ENCODE measurements at places on chromosomes 6 and 20.
A peak's percentile ranks its signal among the peaks of the same experiment; 100 is the strongest.

DNA sequence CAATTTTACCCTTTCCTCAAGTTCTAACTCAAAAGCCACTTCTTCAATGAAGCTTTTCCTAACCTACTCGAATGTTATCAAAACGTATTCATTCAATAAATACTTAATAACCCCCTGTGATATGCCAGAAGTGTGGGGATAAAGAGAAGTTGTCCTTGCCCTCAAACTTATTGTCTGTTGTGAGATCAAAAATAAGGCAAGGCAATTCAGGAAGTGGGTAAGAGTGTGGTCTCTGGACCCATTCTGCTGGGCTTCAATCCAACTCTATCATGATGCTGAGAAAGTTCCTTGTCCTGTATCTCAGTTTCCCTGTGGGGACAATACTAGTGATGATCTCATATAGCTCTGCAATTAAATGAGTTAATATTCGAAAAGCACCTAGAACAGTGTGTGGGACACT lies 92.8 kb downstream of the PRDM1 start:
- DNase-seq, result no peak

- no peak for DNase-seq
Measured at GRCh38 chr6:25927178-25927577, 3.3 kb downstream of the SLC17A2 start.

DNA sequence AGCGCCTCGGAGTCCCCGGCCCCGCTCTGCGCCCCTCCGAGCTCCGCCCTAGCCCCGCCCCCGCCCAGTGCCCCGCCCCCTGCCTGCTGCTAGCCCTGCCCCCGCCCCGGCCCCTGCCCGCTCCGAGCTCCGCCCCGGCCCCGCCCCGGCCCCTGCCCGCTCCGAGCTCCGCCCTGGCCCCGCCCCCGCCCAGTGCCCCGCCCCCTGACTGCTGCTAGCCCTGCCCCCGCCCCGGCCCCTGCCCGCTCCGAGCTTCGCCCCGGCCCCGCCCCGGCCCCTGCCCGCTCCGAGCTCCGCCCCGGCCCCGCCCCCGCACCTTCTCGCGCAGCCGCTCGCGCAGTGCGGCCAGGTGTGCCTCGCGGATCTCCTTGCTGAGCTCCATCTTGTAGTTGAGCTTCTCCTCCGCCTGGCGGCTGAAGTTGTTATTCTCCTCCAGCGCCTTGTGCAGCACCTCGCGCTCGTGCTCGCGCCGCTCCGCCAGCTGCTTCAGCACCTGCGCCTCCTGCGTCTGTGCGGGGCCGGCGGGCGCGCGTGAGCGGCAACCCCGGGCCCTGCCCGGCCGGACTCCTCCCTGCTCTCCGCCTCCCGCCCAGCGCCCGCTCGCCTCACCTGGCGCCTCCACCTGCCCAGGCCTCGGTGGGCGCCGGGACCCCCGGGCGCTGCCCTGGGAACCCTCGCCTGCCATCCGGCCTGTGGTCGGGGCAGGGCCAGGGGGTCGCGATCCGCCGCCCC lies 11.3 kb downstream of the STMN3 start:
- peak; percentile 85 for DNase-seq

- no peak for DNase-seq
Measured at GRCh38 chr20:58224097-58224496, 4.4 kb downstream of the ANKRD60 start.

DNA sequence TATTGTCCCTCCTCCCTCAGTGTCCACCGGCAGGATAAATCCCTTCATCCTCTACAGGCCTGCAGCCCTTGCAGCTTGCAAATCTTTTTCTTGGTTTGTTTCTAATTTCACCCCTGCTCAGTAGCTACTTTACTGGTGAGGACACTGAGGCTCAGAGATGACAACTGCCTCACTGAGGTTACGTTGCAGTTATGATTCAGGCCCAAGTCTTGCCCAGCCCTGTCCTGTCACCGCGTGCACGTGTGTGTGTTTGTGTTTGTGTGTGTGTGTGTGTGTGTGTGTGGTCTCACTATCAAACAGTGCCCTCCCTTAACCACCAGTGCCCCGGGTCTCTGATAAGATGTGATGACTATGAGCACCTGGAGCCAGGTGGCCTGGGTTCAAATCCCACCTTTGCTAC lies 21.1 kb downstream of the FAM110A start:
- no peak for DNase-seq

DNA sequence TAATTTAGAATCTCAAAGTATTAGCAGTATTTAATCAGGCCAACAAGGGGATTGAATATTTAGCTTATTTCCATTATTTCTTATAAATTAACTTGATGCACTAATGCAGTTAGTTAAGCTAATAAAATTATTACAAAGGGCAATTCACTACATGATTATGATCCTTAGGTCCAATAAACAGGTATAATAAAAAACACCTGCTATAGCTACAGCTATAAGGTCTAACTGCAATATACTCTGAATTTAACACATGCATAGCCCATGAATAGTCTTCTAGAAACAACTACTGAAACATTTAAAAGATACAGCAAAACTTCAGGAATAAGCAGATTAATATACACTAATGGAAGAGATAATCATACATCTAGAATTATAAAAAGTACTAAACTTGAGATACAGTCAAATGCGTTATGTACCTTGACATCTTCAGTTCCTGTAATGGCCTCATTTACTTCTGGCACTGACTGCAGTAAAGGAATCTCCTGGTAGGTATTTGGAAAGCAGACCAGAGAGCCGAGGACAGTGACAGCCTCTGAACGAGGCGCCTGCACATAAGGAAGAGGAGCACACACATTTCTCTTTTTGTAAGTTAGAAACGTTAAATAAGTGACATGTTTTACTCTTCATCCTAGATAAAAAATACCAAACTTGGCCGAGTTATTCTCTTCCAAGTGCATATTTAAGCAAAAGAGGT lies 168.5 kb downstream of the INSM1 start:
- DNase-seq, result no peak

- no peak for DNase-seq
Measured at GRCh38 chr6:140178520-140178919, 804.1 kb upstream of the CITED2 start.

DNA sequence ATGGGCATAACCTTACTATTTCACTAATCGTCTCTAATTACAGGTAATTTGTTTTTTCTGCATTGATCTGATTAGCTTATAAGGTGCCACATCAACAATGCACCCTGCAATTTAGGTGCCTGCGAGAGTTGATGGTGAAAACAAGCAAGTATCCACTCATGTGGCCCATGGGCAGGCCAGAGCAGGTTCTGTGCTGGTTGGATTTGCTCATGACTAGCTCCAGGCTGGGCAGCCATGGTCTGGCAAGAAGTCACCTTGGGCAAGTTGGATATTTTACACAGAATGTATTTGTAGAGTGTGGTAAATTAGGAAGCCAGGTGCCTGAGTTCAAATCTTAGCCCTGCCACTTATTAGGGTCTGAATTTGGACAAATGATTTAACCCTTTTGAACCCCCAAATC lies 25.3 kb downstream of the RAB44 start:
- DNase-seq, result no peak

- DNase-seq, result no peak
Measured at GRCh38 chr20:36856691-36857635, 19.0 kb upstream of the TLDC2 start.

- no peak for DNase-seq
Measured at GRCh38 chr6:38131527-38131965, 312.0 kb downstream of the ZFAND3 start.

- no peak for DNase-seq
Measured at GRCh38 chr6:4091941-4092340, 13.0 kb upstream of the FAM217A start.

- DNase-seq, result no peak
Measured at GRCh38 chr20:44123251-44123650, 63.7 kb downstream of the JPH2 start.

DNA sequence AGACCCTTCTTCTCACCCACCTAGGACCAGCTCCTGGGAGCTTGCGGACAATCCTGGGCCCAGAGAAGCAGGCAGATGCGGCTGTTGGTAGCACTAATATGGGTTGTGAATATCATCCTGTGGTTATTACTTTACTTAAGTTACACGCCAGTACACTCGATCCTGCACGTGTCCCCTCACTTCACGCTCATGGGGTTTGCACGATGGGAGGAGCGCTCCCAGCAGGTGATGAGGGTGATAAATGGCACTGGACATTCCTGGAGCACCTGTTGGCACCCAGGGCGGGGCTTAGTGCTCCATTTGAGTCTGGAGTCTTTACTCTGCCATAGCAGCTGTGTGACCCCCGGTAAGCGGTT lies 335.1 kb downstream of the PREX1 start:
- DNase-seq, result no peak

DNA sequence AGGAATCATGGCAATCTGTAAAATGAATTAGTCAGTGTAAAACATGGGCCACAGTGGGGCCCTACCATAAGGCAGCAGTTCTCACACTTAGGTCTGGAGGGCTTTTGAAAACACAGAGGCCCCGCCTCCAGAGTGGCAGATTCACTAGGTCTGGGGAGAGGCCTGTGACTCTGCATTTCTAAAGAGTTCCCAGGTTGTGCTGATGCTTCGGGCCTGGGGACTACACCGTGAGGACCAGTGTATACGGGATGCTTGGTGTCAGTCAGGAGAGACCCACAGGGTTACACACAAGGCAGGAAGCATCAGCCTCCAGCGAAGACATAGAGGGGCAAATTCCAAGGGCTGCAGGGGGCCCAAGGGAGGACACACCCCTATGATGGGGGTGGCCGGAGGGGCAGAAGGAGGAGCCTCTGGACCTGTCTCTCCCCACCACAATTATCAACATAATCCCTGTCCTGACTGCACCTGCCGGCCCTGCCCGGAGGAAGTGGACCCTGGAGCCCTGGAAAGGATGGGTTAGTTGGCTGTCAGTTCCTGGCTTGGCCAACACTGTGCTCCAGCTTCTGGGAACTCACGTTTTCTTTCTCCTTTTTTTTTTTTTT lies 46.7 kb downstream of the FGD2 start:
- no peak for DNase-seq

DNA sequence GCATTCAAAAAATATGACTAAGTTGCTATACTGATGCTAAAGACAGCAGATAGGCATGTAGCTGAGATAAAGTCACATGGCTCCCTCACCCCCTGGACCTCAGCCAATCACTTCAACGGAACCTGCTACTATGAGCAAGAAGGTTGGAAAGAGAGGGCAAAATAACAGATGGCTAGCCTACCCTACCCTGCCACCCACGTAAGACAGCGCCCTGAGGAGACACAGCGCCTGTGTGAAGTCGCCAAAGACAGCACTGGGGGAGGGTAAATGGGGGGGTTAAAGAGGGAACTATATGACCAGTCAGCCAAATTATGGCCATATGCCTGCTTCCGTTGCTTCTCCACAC lies 163.2 kb downstream of the RALGAPA2 start:
- DNase-seq, result no peak

DNA sequence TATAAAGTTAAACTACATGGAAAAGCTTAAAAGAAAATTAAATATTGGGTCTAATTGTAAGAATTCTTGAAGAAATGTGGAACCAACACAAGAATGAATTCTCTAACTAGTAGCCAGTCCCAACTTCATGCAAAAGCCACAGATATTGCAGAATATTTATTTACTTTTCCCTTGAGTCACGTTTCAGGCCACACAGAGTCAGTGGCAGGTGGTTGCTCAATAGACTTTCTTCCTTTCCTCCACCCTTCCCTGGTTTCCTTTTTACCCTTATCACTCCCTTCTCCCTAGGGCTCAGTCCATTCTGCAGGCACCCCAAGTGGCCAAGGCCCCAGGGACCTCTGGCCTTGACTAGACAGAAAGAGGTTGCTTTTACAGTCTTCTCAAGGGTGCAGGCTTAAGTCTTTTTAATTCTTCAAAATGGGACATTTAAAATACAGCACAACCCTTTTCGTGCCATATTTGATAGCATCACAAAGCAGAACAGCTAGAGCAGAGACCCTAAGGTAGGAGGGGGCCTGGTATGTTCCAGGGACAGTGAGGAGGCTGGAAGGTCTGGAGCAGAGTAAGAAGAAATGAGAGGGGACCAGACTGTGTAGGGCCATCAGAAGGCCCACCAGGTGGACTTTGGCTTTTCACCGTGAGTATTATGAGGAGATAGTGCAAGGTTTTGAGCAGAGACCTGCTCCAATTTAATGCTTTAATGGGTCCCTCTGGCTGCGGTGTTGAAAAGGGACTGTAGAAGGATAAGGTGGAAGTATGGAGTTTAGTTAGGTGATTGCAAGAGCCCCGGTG lies 65.0 kb downstream of the HDDC2 start:
- no peak for DNase-seq

DNA sequence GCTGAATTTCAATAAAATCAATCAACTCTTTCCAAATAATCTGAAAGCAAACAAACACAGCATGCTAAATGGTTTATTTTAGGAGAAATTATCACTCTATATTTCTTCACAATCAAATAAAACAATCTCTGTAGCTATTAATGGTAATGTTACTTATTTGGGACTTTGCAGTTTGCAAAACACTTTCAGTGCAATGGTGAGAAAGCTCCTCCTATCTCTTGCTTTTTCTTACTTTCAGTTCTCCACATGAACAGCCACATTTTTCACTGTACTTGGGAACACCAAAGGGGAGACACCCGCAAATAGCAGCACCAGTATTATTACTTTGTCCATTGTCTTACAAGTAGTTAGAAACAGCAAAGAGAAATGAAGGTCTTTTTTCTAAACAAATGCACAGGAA lies 92.4 kb downstream of the DST start:
- no peak for DNase-seq

- no peak for DNase-seq
Measured at GRCh38 chr6:125188037-125188436, 34.5 kb downstream of the TPD52L1 start.

DNA sequence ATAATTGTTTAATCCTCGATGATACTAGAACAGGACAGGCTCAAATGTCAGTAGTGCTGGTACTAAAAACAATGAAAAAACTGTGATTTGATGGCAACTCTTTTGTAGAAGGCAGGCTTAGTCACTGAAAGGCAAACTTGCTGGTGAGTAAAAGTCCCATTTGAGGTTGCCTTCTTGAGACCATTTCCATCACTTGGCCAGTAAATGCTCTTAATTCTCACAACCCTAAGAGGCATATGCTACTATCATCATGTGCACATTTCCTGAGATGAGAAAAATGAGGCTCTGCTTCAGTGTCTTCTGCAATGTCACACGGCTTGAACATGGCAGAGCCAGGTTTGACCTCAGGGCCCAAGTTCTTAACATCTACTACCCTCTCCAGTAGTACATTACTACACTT lies 9.9 kb downstream of the AKIRIN2 start:
- DNase-seq, result no peak

DNA sequence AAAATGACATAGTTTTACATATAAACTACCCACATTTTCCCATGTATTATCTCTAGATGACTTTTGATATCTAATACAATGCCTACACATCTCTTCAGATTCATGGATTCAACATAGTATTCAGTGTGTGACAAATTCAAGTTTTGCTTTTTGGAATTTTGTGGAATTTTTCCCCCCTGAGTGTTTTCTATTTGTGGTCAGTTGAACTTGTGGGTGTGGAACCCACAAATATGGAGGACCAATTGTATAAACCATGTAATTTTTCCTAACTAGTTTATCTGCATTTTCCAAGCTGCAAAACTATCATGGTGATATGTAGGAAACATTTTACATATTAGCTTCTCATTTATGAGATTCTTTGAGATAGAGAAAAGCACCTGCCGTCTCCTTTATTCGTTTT lies 374.3 kb upstream of the SOX4 start:
- no peak for DNase-seq

DNA sequence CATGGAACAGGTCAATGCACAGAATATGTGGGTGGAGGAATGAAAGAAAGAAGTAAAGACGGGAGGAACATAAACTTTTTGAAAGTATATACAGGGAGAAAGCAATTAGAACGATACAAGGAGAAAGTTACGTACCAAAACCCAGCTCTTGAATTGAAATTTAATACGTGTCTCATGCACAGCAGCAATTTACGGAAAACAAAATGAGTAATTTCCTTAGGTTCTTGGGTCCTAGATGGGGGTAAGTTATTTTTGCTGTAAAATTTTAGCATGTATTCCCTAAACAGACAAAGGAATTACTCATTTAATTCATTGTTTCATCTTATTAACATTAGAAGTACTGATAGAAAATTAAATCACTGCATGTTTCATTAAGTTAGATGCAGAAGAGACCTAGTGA lies 75.8 kb downstream of the PDE10A start:
- DNase-seq, result no peak
